ENCODE measurements at places on chromosomes 2 and 18.
A peak's percentile ranks its signal among the peaks of the same experiment; 100 is the strongest.

GRCh38 chr2:25227576-25227975 lies 59.2 kb upstream of the POMC start:
- peak; percentile 38 for DNase-seq

DNA sequence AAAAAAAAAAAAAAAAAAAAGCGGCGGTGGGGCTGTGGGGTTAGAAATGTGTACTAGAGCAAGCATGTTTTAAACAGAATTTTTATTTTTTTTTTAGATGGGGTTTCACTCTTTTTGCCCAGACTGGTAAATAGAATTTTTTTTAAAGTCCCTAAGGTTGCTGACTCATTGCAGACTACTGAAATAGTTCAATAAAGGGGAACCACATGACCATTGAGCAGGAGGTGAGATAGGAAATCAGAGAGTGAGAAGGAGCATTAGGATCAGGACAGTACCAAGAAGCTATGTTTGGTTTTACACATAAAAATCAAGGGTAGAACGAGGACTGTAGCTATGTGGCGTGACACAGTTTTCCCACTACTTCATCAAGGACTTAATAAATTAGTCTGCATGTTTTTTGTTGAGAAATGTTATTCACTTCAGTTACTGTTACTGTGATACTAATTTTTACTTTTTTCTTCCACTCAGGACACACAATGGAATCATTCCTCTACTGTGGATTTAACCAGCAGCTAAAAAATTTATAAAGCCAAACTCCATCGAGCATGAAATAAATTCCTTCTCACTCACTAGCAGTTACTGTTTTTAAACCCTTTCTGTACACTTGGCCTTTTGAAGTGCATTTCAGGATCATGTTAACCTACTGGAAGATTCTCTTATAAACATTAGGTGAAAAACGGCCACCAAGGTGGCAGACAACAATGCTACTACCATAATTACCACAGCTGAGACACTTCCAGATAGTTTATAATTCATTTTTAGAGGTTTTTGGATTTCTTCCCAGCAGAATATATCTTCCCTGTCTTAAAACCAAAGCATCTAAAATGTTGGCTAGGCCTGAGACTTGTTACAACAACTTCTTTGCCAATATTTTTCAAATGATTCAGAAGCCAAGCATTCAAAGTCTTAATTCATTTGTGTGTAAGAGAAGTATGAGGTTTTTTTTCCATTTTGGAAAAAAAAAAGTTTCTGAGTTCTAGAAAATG lies 33.2 kb downstream of the LAMA1 start:
- no peak for DNase-seq

GRCh38 chr18:58097907-58098166 lies 53.8 kb downstream of the NEDD4L start:
- no peak for DNase-seq

- no peak for DNase-seq
Measured at GRCh38 chr2:85096616-85097015, 36.6 kb upstream of the TCF7L1 start.

GRCh38 chr2:145652571-145653545 lies 1132.9 kb upstream of the ZEB2 start:
- no peak for DNase-seq

DNA sequence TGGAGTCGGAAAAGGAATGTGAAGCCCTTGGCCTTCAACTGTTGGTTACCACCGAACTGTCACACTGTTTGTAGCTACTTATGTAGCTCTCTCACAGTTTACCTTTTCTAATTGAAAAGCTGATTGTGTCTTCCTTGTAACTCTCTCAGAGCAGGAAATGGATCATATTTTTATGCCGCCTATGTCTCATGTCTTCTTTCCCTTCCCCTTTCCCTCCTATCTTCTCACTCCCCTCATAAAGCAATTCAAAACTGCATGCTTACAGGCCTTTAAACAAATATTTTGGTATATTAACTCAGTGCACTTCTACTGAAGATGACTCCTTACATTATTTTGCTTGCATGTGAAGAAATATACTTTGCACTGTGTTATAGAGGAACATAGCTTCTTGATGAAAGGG lies 6.0 kb downstream of the SLC39A10 start:
- no peak for DNase-seq

DNA sequence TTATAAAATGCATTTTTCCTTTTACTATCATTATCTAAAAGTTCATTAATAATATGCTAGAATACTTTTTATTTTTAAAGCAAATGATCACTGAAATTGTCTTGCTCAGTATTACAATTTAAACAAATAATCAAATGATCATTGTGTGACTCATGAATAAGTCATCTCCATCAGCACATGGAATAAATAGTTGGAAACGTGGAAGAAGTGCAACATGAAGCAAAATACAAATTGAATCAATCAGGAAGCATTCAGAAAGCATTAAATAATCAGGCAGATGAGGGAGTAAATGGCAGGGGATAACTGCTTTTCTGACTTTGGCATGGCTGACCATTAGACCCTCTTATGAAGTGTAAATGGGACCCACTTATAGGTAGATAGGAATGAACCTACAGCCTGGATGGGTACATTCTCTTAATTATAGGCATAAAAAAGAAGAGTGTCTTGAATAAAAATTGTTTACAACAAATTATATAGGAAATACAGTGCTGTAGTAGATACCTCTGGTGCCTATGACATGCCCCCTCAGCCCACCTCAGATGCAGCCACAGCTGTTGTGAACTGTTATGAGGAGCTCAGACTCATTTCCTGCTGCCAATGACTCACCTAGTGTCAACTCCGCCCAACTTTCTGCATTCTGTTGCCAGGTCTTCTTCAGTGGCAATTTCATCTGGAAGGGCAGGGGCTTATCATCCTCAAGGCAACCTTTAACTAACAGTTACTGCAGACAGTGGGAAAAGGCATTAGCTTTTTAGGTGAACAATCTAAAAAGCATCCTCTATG lies 936.0 kb downstream of the TRIB2 start:
- no peak for DNase-seq

- no peak for DNase-seq
Measured at GRCh38 chr2:229201521-229201920, 69.6 kb downstream of the PID1 start.

DNA sequence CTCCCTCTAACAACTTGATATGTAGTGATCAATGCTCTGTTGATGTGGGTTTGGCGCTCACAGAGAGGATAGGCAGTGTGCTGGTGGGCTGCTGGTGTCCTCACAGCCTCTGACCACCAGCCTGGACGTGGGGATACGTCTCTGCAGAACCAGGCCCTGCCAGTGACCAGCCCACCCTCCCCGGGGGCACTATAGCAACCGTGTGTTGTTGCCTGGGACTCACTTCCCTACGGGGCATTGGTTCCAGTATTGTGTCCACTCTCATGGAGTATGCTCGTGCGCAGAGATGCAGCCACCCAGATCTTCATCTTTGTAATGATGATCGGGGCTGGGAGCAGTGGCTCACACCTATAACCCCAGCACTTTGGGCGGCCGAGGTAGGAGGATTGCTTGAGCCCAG lies 180.1 kb downstream of the LDLRAD4 start:
- DNase-seq: no peak

GRCh38 chr2:173984866-173985604 lies 19.9 kb upstream of the SP3 start:
- DNase-seq: no peak

GRCh38 chr2:134398300-134398699 lies 144.4 kb downstream of the MGAT5 start:
- DNase-seq: no peak

GRCh38 chr2:240588006-240588655 lies 1.6 kb downstream of the CAPN10 start:
- DNase-seq: no peak

DNA sequence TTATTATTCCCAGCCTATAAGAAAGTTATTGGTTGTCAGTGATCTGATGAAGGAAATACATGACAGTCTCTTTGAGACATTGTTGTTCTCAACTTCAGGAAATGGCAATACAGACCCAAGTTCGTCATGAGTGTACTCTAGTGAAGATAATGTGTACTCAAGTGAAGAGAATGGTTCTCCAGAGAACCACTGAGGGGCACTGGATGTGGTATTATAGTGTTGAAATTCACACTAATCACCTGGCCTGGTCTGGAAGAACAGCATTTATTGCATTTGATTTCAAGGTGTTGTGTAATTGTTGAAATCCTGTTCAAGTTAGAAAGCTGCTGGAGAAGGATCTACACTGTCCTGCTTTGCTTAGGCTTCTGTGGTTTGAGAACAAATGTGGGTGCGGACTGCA lies 23.4 kb upstream of the OTX1 start:
- DNase-seq: no peak

DNA sequence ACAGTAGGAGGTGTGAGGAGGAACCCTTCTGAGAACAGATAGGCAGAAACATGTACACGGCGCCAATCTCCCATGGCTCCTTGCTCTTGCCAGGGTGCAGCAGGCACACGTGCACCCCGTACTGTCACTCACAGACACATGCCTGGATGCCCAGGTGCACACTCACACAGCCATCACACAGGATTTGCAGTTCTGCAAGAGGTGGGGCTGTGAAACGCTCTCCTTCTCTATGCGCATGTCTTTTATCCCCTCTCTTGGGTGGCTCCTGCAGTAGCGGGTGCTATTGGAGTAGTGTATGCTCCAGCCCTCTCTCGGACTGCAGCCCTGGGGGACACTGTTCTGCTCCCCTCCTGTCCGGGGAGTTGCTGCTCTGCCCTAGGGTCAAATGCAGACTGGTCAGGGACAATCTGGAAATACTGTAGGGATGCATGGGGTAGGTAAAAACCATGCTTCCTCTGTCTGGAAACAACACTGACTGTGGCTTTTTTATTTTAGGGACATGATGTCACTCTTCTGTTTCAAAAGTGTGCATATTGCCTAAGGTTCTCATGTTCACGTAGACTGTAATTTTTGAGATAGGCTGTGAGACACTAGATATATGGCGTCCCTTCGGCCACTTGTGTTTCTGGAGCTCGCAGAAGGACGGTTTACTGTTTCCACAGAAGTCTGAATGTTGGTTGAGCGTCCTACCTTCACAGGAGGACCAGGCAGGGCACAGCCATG lies 118.5 kb downstream of the PRKCE start:
- no peak for DNase-seq

GRCh38 chr2:72276356-72276755 lies 128.7 kb upstream of the CYP26B1 start:
- no peak for DNase-seq

DNA sequence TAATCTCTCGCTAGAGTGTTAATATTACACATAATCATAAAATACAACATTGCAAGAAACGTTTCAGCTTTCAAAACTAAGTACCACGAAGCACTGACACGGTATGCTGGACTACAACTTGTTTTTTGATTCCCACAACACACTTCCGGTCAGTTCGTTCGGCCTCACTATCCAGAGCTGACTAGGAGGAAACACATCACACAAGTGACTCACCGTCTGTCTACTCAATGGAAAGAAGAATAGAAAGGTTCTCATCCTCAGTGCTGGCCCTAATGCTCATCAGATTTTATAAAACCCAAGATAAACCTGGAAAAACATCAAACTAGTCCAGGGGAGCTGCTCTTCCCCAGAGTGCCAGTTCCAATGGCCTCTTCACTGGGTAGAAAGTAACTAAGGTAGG lies 42.9 kb downstream of the ZNF385B start:
- DNase-seq: no peak

GRCh38 chr2:201220102-201220570 lies 37.2 kb downstream of the CASP10 start:
- no peak for DNase-seq

GRCh38 chr2:39158351-39158750 lies 37.5 kb upstream of the SOS1 start:
- no peak for DNase-seq

GRCh38 chr2:172101821-172102390 lies 794 bp downstream of the DLX2 start:
- DNase-seq: no peak

DNA sequence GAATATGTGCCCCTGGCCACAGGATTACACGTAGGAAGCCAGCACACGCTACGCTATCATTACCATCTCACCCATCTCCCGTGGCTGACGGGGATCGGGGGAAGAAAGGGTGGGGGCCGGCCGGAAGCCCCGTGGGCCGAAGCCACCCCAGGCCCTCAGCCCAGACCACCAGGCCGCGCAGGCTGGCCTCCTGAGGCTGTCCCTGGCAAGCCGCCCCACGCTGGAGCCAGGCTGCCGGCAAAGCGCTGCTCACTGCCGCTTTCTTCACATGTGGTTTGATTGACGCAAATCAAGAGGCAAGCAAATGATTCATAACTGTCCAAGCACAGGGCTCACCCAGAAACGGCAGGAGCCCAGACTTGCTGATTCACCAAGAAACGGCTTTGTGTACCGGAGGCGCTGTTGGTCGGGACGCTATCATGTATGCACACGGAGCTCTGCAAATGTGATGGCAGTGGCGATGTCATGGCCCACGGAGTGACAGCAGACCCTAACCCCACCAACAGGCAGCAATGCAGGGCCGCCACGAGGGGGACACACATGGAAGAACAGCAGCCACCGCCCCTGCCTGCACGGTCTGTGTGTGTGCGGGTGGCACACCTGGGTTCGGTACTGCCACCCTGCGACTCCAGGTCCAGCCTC lies 125.7 kb downstream of the HDAC4 start:
- DNase-seq: no peak

DNA sequence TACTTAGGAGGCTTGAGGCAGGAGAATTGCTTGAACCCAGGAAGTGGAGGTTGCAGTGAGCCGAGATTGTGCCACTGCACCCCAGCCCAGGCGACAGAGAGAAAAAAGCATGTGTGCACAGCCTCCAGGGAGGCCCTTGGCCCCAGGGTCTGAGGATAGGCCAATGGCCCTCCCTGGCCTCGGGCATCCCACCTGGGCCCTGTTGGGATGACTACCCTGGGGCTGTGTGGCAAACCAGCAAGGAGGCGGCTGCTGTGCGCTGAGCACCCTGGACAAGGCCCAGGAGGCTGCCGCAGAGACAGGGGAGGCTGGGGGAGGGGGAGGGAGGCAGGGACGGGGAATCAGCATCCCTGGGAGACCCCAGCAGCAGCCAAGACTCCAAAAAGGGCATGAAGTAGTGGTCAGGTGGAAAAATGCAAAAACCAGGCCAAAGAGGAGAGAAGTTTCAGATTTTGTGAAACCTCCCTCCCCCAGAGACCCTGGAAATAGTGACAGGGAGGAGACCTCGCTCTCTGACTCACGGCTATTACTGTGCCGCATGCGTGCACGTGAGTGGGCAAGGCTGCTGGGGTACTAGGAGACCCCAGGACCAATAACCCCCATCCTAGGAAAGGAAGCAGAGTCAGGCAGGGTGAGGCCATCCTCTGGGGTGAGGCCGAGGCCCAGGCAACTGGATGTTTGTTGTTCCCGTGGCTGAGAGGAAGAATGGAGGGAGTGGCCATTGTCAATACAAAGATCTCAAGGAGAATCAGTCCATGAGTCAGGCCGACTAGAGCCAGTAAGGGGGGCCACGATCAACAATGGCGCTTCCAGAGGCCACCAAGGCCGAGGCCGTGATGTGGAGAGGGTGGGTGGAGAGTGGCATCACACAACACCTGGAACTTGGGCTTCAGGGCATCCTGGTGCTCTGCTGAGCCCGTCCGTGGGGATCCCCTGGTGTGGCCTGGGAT lies 16.0 kb upstream of the B3GNT7 start:
- DNase-seq: no peak

GRCh38 chr2:177413703-177414102 lies 21.1 kb downstream of the AGPS start:
- no peak for DNase-seq

GRCh38 chr18:13653746-13654433 lies 72.5 kb downstream of the FAM210A start:
- DNase-seq: no peak

- DNase-seq: no peak
Measured at GRCh38 chr18:31248783-31249521, 69.0 kb upstream of the DSG1 start.
